ENCODE measurements at places on chromosomes 12 and 14.

GRCh38 chr12:89354612-89355067 lies 2.3 kb upstream of the DUSP6 start:
- DNase-seq = no peak

- no peak for DNase-seq
Observed at GRCh38 chr12:43893670-43894069, 57.8 kb downstream of the TMEM117 start.

DNA sequence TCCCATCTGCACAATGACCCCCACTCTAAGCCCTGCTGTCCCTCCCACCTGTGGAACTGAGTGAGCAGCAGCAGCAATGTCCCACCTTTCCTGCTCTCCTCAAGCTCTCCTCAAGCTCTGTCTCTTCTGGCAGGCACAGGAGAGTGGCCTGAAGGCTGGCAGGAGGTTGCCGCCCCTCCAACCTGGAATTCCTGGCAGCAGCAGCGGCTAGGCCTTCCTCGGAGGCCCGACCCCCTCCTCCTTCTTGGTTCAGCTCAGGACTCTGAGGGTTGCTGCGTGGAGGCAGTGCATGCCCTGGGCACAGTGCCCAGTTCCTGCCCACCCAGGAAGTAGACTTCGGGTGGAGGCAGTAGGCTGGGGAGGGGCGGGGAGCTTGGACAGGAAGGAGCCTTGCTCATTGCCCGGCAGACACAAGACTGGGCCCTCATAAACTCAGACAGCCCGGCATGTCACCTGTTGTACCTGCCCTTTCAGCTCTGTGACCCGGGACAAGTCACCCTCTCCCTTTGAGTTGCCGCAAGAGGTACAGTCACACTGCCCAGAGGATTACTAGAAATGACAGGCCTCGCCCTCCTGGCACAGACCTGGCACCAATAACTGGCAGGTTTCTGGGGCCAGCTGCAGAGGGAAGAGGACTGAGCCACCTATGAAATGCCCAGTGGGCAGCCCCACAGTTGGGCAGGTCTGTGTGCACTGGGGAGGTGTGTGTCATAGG lies 2.1 kb upstream of the SERPINA1 start:
- no peak for DNase-seq

- no peak for DNase-seq
Observed at GRCh38 chr12:120814203-120814902, 88.7 kb downstream of the ACADS start.

- DNase-seq = no peak
Observed at GRCh38 chr12:14577344-14577743, 9.7 kb upstream of the PLBD1 start.

- no peak for DNase-seq
Observed at GRCh38 chr14:104155513-104155912, 17.1 kb downstream of the KIF26A start.

- DNase-seq = no peak
Observed at GRCh38 chr12:238736-239398, 23.8 kb downstream of the SLC6A13 start.

DNA sequence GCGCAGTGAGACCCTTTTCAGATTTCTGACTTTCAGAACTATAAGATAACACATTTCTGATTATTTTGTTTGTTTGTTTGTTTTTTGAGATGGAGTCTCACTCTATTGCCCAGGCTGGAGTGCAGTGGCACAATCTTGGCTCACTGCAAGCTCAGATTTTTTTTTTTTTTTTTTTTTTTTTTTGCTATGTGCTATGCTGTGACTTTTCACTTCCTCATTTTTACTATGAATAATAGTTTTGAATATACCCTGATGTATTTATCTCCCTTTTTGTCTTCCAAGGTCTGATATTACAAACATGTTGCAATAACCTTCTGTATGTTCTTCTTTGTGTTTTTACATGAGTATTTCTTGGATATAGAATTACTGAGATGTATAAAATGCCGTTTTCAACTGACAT lies 658.7 kb upstream of the SEL1L start:
- no peak for DNase-seq

DNA sequence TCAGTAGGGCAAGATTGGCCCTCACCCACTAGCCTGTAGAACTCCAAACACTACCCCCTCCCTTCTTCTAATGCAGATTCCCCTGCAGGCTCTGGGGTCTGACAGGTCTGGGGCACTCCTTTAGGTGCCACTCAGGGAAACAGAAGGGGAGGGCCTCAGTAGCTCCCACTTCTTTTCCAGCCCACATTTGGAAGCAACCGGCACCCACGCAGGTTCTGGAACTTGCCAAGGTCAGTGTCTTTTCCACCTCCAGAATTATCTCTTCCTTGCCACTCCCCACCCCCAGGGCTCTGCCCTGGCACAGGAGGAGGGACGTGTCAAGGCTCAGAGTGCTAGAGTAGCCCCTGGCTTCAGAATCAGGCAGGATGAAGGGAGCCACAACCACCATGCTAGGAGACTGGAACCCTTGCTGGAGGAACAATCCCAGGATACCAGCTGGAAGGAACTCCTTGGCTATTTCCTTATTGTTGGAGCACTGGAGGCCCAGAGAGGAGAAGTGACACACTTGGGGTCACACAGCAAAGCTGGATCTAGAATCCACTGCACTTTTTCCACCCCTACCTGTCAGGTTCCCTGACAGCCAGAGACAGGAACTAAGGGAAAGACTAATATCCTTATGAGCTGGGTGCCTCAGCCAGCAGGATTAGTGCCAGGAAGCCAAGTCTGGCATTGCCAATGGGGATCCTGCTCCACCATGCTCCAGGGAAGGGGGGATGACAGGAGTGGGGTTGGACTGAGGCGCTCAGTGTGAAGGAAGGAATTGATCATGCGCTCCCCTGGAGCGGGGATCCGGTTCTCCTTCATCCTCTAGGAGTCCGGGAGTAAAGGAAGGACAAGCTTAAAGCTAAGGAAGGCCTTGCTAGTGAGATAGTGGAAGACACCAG lies 1.8 kb upstream of the FIGNL2 start:
- no peak for DNase-seq

DNA sequence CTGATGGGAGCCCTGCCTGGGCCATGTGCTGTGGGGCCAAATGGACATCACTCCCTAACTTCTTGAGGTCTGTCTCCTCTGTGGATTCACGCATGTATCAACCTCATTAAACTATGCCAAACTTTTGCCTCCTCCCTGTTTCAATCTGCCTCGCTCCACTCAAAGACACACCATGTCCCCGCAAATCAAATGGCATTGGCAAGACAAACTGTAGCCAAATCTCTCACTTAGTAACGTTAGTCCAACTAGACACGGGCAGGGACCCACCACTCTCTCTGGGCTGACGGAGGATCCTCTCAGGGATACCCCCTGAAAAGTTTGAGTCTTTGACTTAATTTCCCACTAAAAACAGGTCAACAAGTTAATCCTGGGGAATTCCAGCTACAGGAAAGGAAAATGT lies 8.0 kb downstream of the ZBTB39 start:
- DNase-seq = no peak

DNA sequence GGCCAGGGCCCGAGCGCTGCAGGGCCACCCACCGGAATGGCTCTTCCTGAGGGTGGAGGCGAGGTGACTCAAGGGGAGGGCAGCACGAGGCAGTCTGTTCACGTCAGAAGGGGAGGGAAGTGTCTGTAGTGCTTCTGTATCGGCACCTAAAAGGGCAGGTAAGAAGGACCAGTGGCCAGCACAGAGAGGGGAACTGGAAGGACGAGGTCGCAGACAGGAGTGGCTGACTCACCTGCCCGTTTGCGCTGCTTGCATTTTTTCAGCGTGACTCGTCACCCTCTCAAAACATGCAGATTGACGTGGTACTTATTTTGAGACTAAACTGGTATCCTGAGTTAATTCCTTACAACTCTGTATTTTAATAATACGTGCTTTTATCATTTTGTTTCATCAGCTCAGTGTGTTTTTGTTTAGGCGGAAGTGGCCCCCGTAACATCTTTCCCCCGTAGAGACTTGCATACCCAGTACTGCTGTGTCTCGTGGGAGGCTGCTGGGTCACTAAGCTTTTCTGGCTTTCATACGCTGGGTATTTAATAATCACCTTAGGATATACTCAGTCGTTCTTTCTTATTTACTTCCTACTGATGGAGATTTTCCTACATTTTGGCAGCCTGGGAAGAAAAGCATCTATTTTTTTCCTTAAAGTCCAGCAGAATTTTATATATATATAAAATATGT lies 26.4 kb downstream of the SFSWAP start:
- DNase-seq = no peak

DNA sequence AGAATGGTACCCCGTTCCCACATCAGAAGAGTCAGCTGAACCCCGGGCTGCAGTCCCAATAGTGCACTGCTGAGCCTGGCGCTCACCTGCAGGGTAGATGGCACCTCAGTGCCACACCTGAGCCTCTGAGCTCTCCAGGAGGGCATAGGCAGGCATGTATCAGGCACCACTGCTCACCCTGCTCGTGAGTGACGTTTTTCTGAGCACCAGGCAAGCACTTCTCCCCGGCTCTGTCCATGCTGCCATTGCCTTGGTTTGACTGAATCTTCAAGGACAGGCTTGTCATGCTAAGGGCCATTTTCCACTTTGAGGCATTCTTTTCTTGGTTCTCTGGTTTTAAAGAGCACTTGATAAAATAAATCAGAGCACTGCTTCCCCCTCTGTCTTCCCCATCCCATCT lies 161.6 kb upstream of the PRMT8 start:
- no peak for DNase-seq

DNA sequence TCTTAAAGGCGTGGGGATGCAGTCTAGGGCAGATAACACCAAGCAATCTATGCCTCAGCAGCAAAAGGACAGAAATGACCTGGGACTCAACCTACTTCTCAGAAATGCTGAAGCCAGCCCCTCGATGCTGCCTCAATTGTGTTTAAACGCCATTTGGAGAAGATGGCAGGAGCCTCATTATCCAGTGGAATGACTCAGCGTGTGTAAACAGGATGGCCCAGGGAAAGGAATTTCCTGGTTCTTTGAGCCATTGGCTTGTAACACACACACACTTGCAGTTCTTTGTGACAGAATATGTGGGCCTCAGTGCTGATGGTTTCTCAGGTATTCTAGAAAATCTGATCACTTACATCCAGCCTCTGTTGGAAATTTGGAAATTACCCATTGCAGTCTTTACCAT lies 154.3 kb downstream of the NTF3 start:
- DNase-seq = no peak

DNA sequence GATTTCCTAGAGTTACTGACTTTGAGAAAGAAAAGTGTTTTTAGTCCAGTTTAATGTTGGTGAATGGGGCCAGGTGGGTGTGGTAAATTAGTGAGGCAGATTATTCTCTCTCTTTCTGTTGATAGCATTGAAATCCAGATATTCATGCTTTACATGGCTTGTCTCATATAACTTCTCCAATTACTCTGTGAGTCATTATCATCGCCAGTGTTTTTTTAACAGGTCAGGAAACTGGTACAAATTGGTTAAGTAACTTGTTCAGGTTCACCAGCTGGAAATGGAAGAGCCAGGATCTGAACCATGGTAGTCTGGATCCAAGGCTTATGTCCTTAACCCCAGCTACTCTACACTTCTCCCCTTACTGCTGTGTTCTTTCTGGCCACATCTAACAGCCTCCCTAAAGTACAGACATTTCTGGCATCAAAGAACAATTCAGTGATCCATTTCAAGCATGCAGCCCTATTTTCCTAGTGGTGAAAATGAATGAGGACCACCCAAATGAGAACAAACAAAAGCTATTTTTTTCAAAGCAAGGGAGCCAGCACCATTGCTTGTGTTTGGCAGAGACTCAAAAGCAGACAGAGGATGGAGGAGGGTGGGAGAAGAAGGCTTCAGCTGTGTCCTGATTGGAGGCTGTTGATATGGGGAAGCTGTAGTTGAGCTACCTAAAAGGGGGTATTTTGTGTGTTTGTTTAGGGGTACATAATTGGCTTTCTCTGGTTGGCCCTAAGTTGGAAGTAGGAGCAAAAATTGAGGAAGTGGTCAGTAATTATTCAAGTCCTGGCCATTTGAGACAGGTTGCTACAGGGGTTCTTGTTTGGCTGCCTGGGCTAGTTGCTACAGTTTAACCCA lies 1.7 kb downstream of the IRAK3 start:
- DNase-seq = no peak

DNA sequence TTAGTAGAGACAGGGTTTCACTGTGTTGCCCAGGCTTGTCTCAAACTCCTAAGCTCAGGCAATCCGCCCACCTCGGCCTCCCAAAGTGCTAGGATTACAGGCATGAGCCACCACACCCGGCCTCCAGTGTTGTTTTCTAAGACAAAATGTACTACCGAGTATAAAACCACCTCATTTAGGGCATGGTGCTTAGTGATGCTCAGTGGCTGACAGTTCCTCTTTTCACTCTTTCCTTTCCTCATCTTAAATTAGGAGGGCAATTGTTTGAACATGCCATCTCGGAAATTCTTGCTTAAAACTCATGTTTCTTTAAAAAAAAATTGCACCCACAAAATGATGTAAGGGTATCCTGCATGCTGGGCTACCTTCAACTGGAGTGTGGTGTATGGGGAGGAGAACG lies 89.0 kb downstream of the RFX4 start:
- no peak for DNase-seq

DNA sequence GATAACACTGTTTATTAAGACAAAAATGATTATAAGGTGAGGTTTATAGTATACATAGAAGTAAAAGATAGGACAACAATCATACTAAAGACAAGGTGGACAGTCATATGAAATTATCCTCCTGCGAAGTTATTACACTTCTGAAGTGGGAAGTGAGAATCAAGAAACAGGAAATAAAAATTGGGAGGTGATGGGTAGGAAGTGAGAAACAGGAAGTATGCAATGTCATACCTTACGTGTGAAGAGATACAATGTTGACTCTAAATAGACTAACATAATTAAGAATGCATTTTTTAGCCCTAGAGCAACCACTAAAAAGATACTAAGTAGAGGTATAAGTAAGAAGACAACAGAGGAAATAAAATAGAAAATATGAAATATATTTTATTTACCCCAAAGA lies 43.7 kb downstream of the GRIN2B start:
- no peak for DNase-seq

DNA sequence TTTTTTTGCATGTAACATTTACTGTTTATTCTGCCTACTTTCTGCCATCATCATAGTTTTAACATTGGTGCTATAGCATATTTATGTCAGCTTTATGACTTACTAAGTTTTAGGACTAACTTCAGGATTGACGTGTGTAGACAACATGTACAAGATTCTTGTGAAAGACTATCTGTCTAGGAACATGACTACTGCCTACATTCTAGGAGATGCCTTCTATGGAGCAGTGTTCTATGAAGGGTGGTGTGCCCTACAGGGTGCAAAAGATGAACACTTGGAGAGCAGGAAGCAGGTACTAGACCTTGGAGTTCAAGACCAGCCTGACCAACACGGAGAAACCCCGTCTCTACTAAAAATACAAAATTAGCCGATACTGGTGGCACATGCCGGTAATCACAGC lies 118.6 kb downstream of the FGD4 start:
- no peak for DNase-seq

GRCh38 chr12:325906-326305 lies 63.2 kb downstream of the KDM5A start:
- no peak for DNase-seq

DNA sequence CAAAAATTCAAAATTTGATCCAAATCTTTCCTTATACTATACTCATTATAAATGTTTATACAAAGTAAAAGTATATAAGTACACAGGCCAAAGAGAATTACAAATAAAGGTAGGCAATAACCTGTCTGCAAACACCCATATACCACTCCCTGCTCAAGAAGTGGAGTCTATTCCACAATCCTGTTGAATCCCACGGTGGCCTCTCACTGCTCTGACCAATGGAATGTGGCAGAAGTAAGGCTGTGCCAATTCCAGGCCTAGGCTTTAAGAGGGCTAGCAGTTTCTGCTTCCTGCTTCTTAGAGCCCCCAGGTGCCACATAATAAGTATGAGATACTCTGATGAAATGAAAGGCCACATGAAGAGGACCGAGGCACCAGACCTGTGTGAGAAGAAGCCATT lies 79.8 kb upstream of the CFL2 start:
- DNase-seq = no peak

GRCh38 chr12:15714256-15714655 lies 74.9 kb downstream of the EPS8 start:
- no peak for DNase-seq

All from activated CD8-positive, alpha-beta memory T cell treated with anti-CD3 and anti-CD28 coated beads for 1 hour (primary cell).